ELF-1 (cell line): ENCODE measurements at places on chromosomes 12 and 14.

DNA sequence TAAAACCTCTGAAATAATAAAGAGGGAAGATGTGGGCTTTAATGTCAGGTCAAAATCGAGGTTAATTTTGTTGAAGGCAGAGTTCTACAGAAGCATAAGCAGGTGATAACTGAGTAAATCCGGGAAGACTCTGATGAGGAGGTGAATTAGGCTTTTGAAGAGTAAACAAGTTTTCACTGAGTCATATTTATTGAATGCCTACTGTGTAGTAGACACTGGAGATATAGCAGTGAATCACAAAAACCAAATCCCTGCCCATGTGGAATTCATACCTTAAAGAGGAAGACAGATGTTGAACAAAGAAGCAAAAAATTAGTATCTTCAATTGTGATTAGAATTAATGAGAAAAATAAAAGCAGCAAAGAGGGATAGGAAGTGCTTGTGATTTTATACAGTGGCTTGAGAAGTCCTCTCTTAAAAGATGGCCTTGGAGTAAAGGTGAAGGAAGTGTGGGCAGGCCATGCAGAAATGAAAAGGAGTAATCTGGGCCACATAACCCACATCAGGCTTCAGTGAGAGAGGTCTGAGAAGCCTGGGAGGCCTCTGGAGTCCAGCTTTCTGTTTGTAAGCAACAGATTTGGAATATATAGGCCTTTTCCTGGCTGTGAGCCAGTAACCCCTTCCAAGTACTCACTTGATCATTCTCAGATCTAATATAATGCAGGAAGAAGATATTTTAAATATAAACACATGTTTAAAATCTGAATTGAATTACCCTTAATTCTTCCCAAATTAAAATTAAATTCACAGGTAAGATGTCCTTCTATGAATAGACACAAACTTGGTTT is 46.7 kb downstream of the BHLHE41 start:
- no peak for DNase-seq

- no peak for DNase-seq
Observed at GRCh38 chr14:103883263-103883523, 35.8 kb upstream of the PPP1R13B start.

DNA sequence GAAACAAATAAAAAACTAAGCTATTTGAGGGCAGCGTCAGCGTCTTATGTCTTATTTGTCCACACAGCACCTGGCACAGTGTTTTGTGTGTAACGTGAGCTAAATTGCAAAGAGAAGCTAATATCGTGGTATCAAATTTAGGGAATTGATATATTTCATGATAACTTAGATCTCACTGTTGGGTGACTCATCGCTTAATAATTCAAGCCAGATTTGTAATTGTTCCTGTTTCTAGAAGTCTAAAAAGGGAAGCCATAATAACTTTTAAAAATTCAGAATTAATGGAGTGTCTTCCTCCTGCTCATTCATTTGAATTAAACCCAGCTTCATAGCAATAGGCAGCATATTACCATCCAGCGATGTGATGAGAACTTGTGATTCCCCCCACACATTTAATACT is 214.7 kb downstream of the PDZRN4 start:
- no peak for DNase-seq

DNA sequence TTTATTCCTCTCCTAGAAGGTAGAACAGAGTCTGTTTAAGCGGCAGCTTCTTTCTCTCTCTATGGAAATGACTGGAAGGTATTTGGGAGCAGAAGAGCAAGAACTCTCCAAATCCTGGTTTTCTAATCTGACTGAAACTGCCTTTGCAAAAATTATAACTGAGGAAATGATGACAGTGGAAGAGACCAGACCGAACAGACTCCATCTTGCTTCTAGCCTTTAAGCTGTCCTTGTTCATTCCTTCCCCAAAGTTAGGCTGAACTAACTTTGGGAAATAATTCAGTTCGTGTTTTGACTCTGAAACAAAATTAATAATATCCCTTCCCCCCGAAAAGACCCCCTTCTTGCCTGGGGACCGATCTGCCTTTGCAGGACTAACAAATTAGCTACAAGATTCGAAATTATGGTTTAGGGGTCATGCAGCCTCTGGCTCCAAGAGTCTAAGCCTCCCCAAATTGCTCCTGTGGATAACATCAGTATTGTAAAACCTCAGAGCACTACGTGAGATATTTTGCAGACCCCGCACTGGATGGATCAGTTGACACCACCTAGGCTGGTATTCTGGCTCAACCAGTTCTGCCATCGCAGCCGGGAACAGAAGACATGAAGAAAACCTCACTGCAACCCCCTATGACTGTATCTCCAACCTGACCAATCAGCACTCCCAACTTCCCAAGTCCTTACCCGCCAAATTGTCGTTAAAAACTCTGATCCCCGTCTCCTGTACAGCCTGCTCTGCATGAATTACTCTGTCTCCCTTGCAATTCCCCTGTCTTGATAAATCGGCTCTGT is 14.1 kb downstream of the SELPLG start:
- DNase-seq: peak; percentile 76

- no peak for DNase-seq
Observed at GRCh38 chr12:20044846-20045245, 323.5 kb upstream of the PDE3A start.

DNA sequence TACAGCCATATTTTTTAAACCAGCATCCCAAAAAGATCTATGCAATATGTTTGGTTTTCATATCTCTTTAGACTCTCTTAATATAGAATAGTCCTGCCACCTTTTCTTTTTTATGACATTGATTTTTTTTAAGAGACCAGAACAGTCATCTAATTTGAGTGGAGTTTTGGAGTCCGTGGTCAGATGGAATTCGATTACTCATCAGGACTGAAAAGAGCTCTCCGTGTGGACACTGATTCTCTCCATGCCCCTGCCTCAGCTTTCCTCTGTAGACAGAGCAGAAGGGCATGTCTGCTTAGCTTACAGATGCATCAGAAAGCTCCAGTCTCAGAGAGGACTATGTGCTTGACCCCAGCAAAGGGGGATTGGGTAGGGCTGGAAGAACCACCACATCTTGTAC is 27.8 kb downstream of the SMCO2 start:
- no peak for DNase-seq
